Kidney glomerular epithelial cell (primary cell): ENCODE measurements at places on chromosomes 12 and 14.

DNA sequence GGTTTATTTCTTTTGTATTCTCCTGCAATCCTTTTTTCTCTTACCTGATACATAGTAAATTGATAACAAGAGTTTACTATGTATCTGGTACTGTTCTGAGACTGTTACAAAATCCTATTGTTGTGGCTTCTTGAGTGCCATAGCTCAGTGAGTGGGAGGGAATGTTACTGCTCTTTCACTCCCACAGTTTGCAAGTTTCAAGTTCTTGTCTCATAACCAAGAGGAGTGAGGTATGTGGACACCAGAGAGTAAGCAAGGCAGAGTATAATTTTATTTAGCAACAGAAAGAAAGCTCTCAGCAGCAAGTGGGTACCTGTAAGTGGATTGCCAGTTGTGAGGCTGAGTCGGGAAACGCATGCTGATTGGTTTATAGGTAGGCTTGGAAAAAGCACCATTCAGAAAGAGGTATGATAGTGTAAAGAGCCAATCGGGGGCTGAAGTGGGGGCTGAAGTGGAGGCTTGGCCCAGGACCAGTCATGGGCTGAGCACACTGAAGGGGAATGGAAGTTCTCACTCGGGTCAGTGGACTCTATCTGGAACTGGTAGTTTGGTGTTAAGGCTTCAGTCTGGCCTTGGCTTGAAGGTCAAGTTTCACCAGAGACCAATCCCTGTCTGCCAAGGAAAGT is 850.8 kb downstream of the TMTC2 start:
- no peak for DNase-seq

GRCh38 chr12:130838284-130838950 is 633 bp downstream of the STX2 start:
- DNase-seq: no peak

- DNase-seq: no peak
Measured at GRCh38 chr14:24403294-24403998, 4.6 kb downstream of the NYNRIN start.

GRCh38 chr12:116432314-116432750 is 126.8 kb upstream of the MAP1LC3B2 start:
- DNase-seq: no peak

DNA sequence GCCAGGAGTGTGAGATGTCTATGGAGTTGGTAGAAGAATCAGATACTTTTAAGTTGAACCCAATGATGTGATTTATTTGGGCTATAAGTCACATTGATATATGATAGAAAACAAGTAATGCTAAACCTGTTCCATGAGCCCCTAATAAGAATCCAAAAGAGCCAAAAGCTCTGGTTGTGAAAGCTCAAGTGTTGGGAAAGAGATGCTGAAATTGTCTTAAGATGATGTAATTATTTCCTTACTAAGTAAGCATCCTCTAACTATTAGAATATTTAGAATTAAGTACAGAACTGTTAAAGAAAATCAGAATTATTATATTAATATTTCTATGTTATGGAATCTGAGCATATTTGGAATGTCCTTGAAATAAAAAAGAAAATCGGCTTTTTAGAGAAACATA is 17.6 kb upstream of the SLC2A13 start:
- DNase-seq: no peak

GRCh38 chr14:99689266-99690236 is 5.5 kb downstream of the CYP46A1 start:
- DNase-seq: no peak

- DNase-seq: no peak
Measured at GRCh38 chr12:69719336-69720316, 19.0 kb upstream of the RAB3IP start.

DNA sequence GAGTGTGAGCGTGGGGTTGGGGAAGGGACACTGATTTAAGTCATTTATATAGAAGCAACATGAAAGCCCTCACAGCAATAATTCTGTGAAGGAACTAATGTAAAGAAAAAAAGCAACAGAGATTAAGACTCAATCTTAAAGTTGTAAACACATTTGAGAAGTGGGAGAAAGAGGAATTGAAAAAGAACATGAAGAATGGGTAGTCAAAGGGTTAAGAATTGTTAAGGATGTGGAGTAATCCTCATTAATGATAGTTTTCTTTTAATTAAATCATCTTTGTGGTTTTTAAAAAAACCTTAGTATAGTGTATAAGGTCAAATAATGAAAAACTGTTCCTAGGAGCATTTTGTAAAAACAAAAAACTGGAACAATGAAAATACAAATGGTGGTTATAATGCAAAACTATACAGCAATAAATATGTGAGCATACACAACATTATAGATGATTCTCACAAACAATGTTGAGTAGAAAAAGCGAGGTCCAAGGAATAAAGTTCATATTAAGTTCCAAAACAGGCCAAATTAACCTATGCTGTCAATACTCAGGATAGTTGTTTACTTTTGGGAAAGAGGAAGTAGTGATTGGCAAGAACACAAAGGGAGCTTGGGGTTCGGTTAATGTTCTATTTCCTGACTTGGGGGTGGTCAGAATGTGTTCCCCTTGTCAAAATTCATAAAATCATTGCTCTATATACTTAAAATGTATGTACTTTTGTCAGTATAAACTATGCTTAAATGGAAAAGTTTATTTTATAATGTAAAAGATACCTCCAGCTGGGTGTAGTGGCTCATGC is 120.4 kb upstream of the ATF7IP start:
- no peak for DNase-seq

DNA sequence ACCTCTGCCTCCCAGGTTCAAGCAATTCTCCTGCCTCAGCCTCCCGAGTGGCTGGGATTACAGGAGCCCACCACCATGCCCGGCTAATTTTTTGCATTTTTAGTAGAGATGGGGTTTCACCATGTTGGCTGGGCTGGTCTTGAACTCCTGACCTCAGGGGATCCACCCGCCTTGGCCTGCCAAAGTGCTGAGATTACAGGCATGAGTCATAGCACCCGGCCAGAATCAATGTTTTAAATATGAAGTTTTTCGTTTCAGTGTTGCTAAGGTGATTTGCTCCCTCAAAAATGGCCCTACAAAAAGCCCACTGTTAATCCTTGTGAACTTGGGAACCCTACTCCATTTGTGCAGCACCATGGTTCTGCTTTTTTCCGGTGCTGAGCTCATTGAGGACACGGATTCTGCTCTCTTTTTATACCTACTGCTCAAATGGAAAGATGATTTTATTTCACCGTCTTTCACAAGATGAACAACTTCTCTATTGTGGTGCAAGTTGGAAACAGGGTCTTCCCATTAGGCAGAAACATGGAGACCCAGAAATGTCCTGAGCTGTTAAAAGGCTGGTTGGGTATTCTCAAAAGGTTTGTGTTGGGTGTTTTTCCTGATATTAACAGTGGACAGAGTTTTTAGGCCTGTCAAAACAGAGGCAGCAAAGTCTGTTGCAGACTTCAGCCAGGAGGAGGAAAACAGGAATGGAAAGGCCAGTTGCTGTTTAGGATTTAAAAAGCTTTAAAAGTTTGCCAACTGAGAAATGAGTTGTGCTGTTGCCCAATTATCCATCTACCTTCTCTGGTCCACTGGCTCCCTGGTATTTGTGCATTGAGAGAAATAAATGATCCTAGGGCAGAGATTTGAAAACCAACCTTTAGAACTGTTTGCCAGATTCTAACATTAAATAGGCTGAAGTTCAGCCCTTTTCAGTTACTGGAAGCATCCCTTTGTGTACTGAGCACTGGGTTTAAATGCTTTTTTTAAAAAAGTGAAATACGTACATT is 85.8 kb downstream of the ATP23 start:
- DNase-seq: peak; percentile 46

- no peak for DNase-seq
Measured at GRCh38 chr12:54030442-54030801, 2.2 kb downstream of the HOXC6 start.

DNA sequence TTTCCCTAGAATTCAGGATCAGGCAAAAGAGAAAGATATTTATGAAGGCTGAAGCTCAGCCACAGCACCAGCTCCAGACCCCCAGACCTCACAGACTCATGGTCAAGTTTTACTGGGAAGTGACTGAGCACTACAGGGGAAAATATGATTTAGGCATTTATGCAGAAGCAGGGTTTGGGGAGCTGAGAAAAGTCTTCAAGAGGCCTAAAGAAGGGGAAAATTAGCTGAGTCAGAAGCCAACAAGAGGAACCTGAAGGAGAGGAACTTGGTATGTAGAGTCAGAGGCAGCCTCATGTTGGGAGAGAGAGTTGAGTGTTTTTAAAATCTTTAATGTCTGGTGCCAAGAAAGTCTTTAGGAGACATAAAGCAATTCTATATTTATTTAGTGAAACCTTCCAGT is 63.0 kb downstream of the FOS start:
- no peak for DNase-seq

DNA sequence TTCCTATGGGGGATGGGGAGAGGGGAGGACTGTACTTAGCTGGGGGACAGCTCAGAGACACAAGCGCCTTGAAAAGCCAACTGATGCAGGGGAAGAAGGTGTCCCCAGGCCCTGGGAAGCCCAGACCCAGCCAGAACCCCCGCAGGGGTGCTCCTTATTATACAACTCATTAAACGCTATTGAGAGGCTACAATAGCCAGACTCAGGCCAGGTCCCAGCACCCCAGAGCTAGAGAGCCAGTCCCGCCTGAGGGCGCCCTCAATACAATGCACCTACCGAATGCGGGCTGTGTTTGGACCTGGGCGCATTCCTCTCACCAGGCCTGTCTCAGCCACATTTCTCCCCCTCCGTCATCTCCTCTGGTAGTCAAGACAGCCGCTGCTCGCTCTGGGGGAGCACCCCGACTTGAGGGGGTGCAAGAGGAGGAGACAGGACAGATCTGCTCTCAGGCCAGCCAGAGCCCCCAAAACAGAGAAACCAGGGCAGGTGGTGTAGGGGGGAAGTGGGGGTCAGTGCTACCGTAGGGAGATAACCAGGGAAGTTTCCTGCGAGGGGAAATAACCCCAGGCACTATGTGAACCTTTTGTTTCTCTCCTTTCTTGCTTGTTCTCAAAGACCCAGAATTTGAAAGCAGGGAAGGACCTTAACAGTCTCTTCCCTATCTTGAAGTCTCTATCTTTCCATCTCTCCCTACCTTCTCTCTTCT is 6.1 kb upstream of the ASIC1 start:
- no peak for DNase-seq

- DNase-seq: no peak
Measured at GRCh38 chr14:75979648-75980565, 1.9 kb downstream of the TGFB3 start.

DNA sequence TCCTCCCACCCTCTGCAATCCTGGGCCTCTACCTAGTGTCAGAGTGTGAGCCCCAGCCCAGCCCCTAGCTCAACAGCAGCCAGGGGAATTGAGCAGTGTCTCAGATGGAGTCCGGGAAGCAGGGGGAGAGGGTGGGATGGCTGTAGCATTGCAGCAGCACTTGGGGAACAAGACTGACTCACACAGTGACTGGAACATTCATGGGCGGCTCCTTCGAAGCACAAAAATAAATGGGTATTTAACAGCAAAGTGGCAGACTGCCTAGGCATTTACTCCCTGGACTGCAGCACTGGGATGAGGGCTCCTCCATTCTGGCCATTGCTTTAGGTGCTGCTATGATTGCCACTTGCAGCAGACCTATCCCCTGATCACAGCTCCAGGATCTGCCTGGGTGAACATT is 46.0 kb upstream of the STK38L start:
- DNase-seq: no peak

DNA sequence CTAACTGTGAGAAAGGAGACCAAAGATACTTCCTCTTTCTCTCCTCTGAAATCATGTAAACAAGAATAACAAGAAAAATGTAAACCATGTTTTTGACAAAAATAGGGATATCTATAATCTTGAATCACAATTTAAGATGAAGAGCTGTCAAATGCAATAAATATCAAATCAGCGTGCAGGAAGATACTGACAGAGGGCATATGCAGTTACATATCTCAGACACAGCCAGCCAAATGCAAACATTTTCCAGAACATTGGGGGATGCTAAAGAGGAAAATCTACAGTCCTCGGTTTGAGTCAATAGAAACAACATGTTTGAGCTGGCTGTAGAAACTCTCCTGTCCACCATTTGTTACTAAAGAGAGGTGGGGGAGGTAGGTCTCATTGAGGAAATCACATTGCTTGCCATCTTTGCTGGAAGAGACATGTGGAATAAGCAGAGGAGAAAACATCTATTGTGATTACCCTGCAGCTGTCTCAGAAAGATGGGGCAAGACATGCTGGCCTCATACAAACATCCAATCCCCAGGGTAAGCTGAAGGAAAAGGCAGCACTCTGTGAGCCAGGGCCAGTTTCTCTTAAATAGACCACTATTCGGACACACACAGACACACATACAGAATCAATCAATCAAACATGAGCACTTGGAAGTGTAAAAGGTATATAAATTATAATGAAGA is 43.5 kb downstream of the CNTN1 start:
- DNase-seq: no peak

- no peak for DNase-seq
Measured at GRCh38 chr14:31222834-31223233, 15.2 kb upstream of the HECTD1 start.

- DNase-seq: no peak
Measured at GRCh38 chr14:102749393-102750305, 27.6 kb upstream of the TRAF3 start.

GRCh38 chr12:58041441-58041840 is 100.1 kb downstream of the ATP23 start:
- no peak for DNase-seq

GRCh38 chr14:92551044-92551841 is 37.7 kb downstream of the RIN3 start:
- DNase-seq: no peak
